Left lobe of liver (tissue), 2 donors: ENCODE measurements at places on chromosomes 3 and 15. TPM values are rescaled to one million over a fixed set of nuclear protein-coding genes. Genes with fewer than 3 reads are reported as not detected.
A peak's percentile ranks its signal among the peaks of the same experiment; 100 is the strongest.

Gene NOX5
- 0.13 TPM for total RNA-seq

Gene GOLGA6L10
- total RNA-seq: 0.48 TPM

Gene TPRG1
- 33.3 TPM for total RNA-seq

Gene PRSS50
- 0.13 TPM for total RNA-seq

Gene DNAH12
- total RNA-seq: 0.20 TPM

Gene TRPM1
- total RNA-seq: 0.10 TPM

Gene SPATA12
- not detected for total RNA-seq

Gene DYNC1LI1
- total RNA-seq: 10.4 TPM

Gene MTHFS
- 164 TPM for total RNA-seq

Gene RASSF1
- total RNA-seq: 6.4 TPM

- DNase-seq: no peak
Measured at GRCh38 chr3:21417991-21418390, 333.0 kb downstream of the ZNF385D start.

DNA sequence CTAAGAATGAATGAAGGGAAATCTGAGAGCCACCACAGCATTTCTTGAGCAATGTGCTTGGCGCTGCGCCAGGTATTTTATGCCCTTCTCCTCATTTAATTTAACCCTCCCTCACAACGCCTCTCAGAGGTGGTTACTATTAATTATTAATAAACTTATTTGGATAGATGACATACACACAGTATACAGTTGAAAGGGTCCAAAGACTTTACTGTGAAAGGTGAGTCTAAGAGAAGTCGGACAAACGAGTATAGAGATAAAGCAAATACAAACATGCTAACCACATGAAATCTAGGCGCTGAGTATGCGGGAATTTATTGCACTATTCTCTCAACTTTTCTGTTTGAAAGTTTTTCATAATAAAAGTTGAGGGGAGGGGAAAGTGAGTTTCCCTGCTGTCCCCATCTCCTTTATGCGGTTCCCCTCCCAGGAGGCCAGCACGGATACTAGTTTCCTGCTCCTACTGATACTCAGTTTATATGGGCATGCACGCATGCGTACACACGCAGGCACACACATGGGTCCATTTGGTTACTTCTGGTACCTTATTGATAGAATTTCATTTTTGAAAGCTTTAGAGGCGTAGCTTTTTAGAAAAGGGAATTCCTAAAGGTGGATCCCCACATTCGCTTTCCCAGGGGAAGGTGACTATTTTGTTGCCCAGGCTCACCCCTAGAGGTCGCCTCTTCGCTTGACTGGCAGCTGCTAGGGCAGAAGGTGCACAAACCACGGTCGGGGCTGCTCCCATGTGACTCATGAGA lies 28.5 kb upstream of the KCTD6 start:
- DNase-seq: peak; percentile 77

GRCh38 chr15:26806151-26806550 lies 33.3 kb upstream of the GABRB3 start:
- no peak for DNase-seq

DNA sequence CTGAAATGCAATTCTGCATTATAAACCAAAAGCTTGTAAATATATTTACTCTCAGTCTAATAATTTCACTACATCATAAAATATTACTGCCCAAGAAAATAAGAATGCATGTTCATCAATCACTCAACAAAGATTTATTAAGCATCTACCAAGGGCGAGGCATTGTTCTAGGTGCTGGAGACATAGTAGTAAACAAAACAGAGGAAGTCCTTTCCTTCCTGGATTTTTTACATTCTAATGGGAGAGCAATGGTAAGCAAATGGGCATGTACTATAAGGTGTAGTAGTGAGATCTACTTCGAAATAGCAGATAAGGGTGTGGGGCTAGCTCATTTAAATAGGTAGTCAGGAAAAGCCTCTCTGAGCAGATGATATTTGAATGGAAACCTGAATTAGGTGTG lies 10.8 kb upstream of the ZFYVE19 start:
- DNase-seq: no peak

DNA sequence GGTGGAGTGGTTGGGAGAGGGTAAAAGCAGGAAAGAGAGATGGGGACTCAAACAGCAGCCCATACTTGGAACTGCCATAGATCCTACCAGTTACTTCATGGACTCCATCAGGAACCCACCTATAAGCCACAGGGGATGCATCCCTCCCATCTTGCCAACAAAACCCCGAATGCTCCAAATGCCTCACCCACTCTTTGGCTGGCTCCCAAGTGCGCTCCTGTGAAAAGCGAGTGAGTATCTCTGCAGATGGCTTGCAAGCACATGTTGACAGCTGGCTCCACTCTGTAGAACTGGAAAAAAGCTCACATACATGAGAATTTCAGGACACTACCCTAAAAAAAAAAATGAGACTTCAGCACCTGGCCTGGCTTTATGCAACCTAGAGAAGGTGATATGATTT lies 151.0 kb downstream of the UBE3A start:
- DNase-seq: no peak

DNA sequence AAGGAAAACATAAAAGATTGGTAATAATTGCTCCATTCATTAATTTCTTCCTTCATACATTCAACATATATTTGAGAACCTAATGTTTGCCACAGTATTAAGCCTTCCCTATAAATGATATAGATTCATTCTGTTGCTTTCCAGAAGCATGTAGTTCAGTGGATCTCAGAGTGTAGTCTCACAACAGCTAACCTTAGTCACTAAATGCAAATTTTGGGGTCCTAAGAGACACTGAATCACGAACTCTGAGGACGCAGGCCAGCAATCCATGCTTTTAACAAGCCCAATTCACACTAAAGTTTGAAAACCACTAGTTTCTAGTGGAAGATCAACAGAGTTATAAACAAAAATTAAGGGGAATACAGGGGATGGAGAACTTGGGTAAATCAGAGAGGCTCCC lies 7.2 kb upstream of the AQR start:
- no peak for DNase-seq

GRCh38 chr3:36475558-36475957 lies 95.3 kb downstream of the STAC start:
- DNase-seq: no peak

- DNase-seq: no peak
Measured at GRCh38 chr3:131973731-131974130, 61.1 kb downstream of the CPNE4 start.

DNA sequence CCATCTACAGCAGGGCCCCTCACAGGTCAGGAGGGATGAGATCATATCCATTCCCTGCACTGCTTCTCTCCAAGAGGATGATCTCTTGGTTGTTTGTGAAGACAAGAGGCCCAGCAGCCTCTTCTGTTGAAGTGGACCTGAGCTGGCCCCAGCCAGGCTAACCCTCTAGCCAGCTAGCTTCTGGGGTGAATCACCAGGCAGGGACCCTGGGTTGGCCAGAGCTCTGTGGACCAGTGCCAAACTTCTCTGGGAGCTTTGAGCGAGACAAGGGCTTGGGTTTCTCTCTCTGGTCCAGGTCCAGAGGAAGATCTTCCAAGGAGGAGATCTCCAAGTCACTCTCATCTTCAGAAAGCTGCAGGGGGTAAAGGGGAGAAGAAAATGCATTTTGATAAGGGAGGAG lies 52.7 kb downstream of the CLDN18 start:
- no peak for DNase-seq

DNA sequence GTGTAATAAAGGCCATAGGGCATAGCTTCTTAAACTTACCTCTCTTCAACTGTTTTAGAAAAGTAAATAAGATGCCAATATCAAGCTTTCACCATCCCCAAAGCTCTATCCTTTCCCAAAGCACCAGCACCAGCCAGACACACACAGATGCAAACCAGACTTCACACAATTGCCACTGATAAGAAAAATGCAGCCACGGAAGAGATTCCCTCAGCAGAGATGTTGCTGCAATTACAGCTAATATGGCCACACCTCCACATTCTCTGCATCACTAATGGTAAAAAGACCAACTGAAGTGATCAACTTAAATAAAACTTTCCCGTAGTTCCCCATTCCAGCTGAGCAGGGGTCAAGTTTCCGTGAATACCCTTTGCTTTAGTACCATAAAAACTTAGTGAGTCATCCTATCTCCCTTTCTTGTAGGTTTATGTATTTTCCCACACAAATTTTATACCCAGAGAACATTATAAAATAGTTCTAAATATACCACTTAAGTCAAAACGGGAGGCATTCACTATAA lies 64.4 kb downstream of the SLC9A9 start:
- DNase-seq: no peak

DNA sequence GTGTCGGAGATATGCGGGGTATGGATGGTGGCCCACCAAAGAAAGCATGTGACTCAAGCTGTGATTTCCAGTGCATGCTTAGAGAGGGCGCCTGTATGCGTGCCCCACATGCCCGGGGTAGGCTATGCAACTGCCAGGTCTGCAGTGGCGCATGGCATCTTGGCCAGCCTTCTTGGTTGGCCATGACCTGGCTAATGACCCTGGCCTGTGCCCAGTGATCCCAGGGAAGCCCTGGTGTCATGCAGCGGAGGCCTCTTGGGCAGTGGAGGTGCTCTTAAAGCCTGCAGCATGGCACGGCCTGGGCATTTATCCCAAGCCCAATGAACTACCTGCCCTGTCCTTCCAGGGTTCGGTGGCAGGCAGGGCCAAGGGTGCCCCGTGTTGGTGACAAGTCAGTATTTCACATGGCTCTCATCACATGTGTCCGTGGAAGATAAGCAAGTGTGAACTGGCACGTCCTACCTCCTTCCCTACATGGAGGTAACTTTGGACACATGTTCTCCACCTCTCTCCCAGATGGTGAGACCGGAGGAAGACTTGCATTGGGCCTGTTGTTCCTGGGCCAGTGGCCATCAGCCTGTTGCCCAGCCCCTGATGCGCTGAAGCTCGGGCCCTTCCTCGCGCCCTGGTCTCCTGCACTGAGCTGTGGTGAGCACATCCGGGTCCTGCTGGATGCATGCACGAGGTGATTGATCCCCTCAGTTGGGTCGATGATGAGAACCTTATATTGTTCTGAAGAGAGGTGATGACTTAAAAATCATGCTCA lies 192.0 kb downstream of the UBE3A start:
- DNase-seq: peak; percentile 38

DNA sequence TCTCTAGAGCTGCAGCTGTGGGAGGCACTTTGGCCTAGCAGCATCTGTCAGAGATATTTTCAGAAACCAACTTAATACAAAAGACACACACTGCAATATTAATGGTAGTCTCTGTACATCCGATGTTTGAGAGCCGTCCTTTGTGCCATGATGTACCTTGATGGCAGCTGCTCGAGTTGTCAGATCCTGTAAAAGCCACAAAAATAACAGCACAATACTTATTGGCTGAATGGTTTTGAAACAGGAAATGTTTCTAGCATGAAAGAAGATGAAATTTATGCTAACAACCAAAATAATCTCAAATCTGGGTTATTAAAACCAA lies 445.5 kb upstream of the TBL1XR1 start:
- DNase-seq: no peak

GRCh38 chr3:55807210-55807609 lies 320.1 kb upstream of the WNT5A start:
- DNase-seq: no peak

GRCh38 chr3:39419742-39420315 lies 13.3 kb downstream of the RPSA start:
- no peak for DNase-seq

- DNase-seq: no peak
Measured at GRCh38 chr3:40020689-40021088, 211.3 kb downstream of the MYRIP start.

- DNase-seq: no peak
Measured at GRCh38 chr3:183149915-183150750, 12.4 kb downstream of the LAMP3 start.

- no peak for DNase-seq
Measured at GRCh38 chr3:66723231-66723630, 222.4 kb upstream of the LRIG1 start.

- DNase-seq: no peak
Measured at GRCh38 chr15:94477913-94478553, 246.7 kb downstream of the MCTP2 start.

DNA sequence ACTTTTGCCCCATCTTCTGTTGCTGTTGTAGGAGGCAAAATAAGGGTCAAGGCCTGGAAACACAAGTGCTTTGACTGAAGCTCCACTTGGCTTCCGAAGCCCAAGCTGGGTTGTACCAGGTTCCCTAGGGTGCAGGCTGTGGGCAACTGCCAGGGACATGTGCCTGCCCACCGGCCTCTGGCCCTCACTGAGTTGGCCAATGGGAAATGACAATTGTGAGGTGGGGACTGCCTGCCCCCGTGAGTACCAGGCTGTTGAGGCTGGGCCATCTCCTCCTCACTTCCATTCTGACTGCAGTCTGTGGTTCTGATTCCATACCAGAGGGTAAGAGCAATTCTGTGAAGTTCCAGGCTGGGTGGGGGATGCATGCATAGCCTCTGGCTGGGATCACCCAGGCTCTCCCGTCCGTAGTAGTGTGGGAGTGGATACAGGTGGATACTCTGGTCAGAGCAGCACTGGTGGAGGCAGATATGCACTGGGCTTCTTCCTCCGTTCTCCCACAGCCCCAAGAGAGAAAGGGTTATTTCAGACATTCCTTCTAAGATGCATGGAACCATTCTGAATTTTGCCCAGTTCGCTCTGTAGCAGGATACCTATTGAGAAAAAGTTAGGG lies at the start of gene ADIPOQ:
Gene ADIPOQ (plus strand): TSS at position 285 of the 613 bp plus-strand sequence. CDS start 10,349 bp downstream, outside the sequence.
- no peak for DNase-seq

DNA sequence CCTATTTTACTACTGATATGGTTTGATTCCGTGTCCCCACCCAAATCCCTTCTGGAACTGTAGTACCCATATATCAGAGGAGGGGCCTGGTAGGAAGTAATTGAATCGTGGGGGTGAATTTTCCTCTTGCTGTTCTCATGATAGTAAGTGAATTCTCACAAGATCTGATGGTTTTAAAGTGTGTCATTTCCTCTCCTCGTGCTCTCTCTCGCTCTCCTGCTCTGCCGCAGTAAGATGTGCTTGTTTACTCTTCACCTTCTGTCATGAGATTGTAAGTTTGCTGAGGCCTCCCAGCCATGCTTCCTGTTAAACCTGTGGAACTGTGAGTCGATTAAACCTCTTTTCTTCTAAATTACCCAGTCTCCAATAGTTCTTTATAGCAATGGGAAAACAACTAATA lies 81.2 kb upstream of the ZBTB20 start:
- no peak for DNase-seq

- DNase-seq: no peak
Measured at GRCh38 chr15:45660231-45660979, 25.6 kb downstream of the SQOR start.

DNA sequence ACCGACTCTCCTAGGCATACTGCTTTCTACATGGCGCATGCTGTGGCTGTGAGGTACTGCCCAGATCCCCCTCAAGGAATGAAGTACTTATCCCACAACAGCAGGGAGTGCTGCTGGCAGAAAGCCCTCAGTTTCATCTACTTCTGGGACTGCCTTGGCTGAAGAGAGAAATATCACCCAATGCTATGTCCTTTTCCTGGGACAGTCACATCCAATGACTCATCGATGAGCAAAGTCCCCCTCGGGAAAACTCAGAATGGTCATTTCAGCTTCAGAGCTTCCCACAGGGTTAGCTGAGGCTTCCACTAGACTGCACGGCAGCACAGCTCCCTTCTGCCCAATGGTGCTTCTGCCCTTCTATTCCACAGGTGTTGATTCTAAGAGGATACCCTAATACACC lies 3.6 kb upstream of the NMD3 start:
- DNase-seq: no peak

GRCh38 chr15:80159811-80160569 lies 7.2 kb downstream of the FAH start:
- no peak for DNase-seq
